ENCODE measurements at places on chromosomes 1 and 21.

DNA sequence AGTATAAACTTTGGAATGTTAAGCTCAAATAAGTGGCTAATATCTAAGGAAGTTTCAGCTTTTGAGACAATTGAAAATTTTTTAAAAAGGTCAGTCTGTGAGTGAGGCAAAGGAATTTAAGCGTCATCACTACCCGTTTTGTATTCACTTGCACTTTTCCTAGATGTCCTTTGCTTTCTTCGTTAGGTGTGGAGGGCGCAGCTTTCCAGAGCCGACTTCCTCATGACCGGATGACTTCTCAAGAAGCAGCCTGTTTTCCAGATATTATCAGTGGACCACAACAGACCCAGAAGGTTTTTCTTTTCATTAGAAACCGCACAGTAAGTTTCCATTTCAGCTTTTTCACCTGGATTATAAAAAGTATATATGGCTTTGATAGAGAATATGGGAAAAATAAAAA is 30.9 kb downstream of the KDM1A start:
- DNase-seq = no peak

DNA sequence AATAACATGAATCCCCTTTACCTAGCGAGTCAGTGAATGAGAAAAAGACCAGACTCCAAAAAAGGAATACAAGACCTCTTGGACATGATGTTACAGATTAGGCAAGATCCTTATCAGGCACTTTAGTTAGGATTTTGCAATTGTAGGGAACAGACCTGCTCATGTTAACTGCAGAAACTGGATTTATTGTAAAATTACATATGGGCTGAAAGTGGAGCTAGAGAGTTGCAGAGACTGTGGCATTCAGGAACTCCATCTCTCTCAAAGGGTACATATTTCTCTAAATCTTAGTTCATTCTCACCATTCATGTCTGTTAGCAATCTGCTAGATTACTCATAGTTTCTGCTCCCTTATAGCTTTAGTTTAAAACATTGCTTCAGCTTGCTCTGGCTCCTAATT is 142.2 kb downstream of the PAPPA2 start:
- DNase-seq = no peak

GRCh38 chr1:25198663-25199252 is 33.5 kb downstream of the SYF2 start:
- DNase-seq = no peak

DNA sequence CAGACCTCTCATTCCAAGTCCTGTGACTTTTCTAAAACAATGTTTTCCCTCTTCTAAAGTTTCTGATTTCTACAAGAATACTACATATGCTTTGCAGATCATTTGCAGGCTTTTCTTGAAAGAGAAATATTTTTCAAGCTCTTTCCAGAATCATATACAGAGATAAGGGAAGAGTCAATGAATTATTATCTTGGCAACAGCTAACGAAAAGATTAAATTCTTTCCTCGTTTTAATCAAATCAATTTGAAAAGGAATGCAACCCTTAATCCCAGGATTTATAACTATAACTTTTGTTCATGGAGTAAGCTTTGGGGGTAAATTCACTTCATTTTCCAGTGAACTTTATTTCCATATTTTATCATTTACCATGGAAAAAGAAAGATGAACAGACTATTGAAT is 6.9 kb downstream of the KRTAP11-1 start:
- no peak for DNase-seq

DNA sequence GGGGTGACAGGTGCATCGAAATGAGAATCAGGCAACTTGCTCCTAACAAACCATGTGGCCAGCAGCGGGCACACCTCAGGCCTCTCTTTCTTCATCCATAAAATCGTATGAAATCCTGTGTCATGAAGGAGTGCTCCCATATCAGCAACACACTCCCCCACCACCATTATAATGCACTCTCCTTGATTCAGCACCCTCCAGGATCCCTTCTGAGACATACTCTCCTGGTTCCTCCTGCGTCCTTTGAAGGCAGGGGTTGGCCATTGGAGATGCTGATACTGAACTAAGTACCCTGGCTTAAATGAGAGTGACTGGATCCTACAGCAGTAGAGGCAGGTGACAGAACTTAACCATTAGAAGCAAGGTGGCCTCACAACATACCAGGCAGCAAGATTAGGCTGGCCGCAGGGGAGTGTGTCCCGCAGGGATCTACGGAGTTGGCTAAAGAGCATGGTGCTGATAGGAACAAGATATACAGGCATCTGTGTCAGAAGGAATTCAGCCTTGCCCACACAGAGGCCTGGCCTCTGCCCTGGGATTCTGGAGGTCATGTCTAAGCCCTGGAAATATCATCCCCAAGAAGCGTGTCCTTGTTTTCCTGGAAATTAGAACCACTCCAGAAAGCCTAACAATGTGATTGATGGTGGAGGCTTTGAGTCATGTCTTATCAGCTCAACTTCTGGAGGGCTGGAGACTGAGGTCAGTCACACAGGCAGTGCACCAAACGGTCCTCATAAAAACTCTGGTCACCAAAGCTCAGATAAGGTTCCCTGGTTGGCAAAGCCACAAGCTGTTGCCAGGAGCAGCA is 16.8 kb downstream of the S100A7A start:
- DNase-seq = no peak

DNA sequence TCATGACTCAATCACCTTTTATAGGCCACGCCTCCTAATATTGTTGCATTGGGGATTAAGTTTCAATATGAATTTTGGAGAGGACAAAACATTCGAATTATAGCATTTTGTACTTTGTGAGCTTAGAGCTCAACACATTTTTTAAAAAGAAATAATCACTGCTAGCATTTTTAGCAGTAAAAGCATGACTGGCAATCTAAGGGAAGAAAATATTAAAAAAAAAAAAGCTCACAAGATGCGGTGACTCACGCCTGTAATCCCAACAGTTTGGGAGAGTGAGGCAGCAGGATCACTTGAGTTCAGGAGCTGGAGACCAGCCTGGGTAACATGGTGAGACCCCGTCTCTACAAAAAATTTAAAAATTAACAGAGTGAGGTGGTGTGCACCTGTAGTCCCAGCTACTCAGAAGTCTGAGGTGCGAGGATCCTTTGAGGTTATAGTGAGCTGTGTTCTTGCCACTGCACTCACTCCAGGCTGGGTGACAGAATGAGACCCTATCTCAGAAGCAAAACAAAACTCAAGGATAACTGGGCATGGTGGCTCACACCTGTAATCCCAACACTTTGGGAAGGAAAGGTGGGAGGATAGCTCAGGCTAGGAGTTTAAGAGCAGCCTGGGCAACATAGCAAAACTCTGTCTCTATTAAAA is 28.8 kb upstream of the DIPK1A start:
- DNase-seq = no peak

- DNase-seq = no peak
Measured at GRCh38 chr21:18409579-18409978, 6.0 kb upstream of the TMPRSS15 start.

DNA sequence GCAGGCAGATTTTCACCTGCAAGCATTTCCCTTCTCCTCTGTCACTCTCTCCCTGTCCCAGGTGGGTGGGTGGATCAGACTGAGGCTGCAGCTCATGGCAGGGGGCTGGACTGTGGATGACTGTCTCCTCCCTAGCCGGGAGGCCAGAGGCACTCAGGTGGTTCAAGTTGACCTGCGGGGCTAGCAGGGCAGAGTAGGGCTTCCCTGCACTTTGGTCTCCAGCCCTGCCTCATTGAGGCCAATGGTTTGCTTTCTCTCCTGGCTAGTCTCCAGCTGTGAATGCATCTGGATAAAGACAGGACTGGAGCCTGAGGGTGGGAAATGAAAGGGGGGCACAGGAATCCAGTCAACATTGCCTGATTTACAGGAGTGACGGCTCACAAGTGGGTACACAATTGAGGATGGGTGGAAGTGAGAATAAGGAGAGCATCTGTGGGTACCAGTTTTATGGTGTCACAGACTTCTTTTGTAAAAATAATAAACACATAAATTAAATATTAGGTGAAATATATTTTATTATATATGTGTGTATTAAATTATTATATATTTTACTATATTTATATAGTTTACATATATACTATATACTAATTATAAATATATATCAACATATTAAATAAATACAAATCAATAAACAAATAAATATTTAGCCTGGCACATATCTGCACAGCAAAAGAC is 25.6 kb downstream of the RUNX1 start:
- DNase-seq = no peak

DNA sequence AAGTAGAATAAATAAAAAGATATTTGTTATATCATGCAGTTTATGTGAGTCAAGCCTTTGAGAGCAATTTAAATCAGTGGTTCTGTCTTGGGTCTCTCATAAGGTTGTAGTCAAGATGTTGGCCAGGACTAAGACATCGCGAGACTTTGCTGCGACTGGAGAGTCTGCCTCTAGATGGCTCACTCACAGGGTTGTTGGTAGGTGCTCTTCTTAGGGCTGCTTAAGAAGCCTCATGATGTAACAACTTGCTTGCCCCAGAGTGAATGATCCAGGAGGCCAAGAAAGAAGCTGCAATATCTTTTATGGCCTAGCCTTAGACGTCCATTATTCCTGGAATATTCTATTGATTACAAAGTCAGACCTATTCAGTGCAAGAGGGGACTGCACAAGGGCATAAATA is 73.1 kb upstream of the CACHD1 start:
- no peak for DNase-seq

DNA sequence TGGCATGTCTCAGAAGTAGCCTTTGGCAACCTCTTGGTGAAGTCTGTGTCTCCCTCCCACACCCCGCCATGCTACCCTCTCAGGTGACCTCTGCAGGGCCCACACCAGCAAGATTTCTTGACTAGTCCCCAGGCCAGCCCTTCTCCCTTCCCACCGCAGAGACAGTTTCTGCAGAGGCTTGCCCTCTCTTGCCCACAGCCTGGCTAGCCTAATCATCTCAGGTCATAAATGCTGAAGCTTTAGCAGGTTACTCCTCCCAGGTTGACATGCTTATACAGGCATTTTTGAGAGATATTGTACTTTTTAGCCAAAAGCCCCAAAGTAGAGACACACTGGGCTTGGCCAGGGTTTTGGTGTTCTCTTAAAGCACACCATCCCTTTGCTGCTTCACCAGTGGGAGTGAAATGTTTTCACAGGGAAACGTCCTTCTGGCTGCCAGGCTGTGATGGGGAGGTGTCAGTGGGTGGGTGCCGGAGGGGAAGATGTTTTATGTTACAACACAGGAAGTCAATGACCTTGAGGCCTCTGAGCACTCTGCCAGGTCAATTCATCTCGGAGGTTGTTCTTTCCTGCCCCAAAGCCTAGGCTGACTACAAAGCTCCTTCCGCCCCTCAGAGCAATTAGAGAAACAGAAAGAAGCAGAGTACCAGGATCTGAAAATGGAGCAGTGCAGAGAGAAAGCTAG is 58.5 kb downstream of the STYXL2 start:
- no peak for DNase-seq

DNA sequence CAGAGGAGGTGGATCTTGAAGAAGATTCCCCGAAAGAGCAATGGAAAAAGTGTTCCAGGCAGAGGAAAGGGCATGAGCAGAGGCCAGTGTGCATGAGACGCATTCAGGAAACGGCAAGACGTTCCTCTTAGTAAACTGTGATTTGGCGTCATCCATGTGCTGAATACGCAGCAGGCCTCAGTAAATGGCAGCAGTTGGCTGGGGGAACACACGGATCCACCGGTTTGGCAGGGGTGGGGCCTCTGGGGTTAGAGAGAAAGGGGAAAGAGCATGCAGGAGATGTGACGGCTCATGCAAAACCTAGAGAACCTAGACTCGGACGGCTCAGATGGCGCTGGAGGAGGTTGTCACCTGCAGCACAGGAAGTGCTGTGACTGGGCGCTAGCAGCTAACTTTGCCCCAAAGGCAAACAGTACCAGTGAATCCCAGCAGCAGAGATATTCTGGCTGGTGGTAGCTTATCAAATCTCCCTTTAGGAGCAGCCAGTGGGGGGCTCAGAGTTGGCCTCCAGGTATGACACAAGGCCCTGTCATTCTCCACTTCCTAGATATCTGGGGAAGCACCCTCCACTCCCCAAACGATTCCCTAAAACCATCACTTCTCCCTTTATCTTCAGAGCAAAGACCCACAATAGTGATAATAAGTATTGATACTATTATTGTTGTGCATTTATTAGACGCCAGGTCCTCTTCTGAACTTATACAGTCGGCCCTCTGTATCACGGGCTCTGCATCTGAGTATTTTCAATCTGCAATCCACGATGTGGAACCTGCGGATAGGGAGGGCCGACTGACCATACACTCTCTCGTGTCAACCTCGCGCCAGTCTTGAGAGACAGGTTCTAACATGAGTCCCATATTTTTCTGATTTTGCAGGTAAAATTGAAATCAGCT is 7.6 kb downstream of the LAPTM5 start:
- peak; percentile 44 for DNase-seq

GRCh38 chr1:121522061-121522759 is 337.4 kb downstream of the SRGAP2C start:
- DNase-seq = no peak

DNA sequence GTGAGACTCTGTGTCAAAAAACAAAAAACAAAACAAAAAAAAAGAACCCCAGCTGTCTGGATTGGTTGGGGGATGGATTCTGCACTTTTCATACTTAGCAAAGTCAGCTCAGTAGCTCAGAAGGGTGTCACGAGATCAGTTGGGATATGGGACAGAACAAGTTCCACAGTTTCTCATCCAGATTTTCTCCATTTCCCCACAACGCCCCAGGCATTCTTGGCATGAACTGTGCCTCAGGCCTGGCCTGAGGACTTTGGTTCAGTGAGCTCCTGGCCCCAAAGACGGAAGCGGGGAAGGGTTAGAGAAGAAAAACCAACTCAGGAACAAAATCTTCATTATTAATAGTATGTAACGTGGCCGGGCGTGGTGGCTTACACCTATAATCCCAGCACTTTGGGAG is 1.9 kb downstream of the AKR7A2 start:
- DNase-seq = no peak

- no peak for DNase-seq
Measured at GRCh38 chr1:90174246-90174645, 179.3 kb downstream of the ZNF326 start.

- DNase-seq = no peak
Measured at GRCh38 chr1:65198096-65198495, 50.1 kb downstream of the AK4 start.

- DNase-seq = no peak
Measured at GRCh38 chr1:181430015-181430885, 53.1 kb upstream of the CACNA1E start.

GRCh38 chr1:211874521-211875347 is 44.2 kb upstream of the LPGAT1 start:
- no peak for DNase-seq

DNA sequence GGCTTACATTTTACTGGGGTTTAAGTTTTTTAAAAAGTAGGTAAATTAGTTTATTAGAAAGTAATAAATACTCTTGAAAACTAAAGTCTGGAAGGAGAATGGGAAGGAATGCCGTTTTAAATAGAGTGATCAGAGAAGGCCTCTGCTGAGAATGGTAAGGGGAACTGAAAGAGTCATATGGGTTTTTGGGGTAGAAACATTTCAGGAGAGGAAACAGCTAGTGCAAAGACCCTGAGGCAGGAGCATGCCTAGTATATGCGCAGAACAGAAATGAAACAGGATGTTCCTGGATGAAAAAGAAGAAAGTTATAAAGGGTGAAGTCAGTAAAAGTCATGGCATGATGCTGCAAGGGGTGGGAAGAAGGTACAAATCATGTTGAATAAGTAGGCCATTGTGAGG is 38.9 kb downstream of the ZC3H11B start:
- no peak for DNase-seq

- no peak for DNase-seq
Measured at GRCh38 chr1:95201905-95202304, 32.1 kb upstream of the RWDD3 start.

GRCh38 chr1:203316626-203317093 is 11.3 kb downstream of the BTG2 start:
- DNase-seq = no peak
